Inflammatory macrophage treated with lipopolysaccharide for 4 hours (primary cell): ENCODE measurements at places on chromosomes 1 and 21.

DNA sequence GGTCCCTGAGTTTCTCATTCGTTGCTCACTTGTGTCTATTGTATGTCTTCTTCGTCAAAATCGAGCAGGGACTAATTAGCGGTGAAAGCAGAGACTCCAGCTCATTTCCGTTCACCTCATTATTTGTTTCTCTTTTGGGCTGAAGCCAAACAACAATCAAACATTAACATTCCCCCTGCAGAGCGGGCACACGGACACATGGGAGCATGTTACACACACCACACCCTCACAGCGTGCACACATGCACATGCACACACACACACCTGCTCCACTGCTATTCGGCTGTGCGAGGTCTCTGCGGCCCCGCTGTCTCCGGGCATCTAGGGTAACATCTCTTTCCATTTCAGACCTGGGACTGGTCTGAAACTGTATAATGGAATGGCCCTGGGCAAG lies 58.5 kb upstream of the LRRC8D start:
- DNase-seq: no peak

GRCh38 chr1:28796352-28797211 lies 15.4 kb upstream of the OPRD1 start:
- DNase-seq: no peak

- no peak for DNase-seq
These were observed 645 bp upstream of the TLR5 start for GRCh38 chr1:223143537-223144248.

- DNase-seq: no peak
These were observed 1145.1 kb upstream of the NCAM2 start for GRCh38 chr21:19853061-19853460.

DNA sequence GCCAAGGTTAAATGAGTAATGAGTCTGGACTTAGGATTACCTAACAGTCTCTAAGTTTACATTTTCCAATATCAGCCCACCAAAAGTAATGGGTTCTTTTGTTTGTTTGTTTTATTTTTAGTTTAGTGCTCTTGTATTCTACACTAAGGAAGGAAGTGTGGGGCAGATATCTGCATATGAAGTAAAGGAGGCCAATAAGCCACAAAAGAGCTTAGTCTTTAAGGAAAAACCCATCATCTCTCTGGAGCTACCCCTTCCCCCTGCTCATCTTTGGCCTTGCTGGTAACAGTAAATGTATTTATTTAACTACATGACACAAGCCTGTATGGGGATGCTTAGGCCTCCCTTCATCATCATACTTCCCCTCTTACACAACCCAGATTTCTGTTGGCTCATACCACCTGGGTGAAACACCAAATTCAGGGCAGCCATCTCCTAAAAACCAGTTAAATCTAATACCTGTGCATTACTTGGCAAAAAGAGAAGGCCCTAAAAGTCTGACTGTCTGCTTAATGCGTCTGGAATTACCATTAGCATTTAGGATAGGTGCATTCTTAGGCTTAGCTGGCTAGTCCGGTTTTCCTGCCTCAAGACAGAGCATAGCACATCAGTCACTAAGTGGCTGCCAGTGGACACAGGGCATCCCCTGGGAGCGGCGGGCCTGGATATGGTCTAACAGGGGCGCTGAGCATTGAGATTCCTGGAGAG lies 96.8 kb upstream of the ADGRL2 start:
- no peak for DNase-seq

DNA sequence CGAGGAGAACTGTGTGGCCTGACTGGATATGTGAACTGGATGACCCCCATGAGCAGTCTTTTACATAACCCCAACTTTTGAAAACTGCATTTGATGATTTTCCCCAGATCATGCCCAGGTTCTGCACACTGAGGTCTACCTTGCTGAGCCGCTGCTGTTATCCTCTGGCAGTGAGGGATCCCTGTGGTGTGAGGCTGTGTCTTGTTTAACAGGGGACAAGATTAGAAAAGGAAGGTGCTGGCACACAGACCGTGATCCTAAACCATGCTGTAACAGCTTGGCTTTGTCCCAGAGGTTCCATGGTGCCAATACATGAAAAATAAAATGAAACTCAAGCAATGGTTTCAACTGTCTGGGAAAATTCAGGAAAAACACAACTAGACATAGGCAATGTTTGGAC lies 134.2 kb downstream of the ZZZ3 start:
- DNase-seq: no peak

GRCh38 chr21:27306206-27306605 lies 339.3 kb upstream of the ADAMTS5 start:
- no peak for DNase-seq

DNA sequence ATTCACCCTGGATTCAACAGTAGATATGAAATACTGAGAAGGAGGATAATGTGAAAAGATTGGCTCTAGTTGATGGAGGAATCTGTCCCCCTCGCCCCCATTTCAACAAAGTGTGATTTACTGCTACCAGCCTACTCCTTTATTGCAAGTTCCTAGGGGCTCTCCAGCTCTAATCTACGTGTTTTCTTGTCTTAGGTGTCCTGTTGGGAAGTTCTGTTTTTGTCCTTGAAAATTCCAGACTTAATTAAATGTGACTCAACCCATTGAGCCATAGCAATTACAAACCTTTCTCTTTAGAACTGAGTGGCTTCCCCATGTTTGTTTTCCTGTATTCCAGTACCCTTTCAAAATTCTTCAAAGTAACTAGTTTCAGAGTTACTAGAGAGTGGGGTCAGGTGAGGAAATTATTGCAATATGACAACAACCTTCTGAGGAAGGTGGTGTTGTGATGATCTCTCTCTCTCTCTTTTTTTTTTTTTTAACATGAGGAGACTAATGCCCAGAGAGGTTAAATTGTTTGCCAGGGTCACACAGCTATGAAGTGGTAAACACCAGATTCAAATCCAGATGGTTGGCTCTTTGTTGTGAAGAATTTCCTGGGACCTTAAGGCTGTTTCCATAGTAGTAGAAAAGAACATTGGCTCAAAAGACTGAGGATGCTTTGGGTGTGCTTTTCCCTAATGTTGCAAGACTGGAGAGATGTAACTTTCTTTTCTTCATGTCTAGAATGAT lies 3.5 kb downstream of the RGL1 start:
- peak; percentile 26 for DNase-seq

- no peak for DNase-seq
These were observed 2.1 kb downstream of the CD164L2 start for GRCh38 chr1:27380766-27381733.

- no peak for DNase-seq
These were observed 47.2 kb downstream of the RIPK4 start for GRCh38 chr21:41719691-41720090.

- no peak for DNase-seq
These were observed 44.8 kb downstream of the ATP5PO start for GRCh38 chr21:33870768-33871167.

GRCh38 chr1:77975386-77975785 lies 3.5 kb downstream of the FUBP1 start:
- DNase-seq: no peak

GRCh38 chr1:92705446-92705845 lies 79.5 kb downstream of the EVI5 start:
- no peak for DNase-seq

DNA sequence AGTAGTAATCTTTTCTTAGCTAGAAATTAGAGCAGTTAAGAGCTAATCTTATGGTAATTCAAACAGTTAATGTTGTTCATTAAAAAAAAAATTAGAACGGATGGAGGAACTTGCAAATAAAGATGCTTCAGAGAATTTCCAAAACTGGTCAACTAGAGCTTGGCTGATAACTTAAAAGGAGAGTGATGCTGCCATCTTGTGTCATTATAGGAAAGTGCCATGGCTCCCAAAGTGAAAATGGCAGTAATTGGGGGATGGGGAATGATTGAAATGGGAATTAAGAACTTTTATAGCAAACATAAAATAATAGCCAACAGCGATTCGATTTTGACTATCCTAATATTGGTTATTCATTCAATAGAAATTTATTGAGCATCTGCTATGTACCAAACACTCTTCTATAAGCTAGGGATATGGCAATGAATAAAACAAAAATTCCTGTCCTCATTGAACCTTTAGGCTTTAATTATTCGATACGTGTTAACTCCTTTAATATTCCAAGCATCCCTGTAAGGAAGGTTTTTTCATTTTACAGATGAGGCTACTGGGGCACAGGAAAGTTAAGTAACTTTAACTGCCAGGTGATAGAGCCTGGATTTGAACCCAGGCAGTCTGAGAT lies 5.7 kb upstream of the PLPP3 start:
- DNase-seq: peak; percentile 59

GRCh38 chr1:236992449-236992848 lies 11.8 kb downstream of the MT1HL1 start:
- no peak for DNase-seq

- DNase-seq: no peak
These were observed 392.3 kb upstream of the CAMK1G start for GRCh38 chr1:209191262-209191634.

GRCh38 chr1:115336741-115337140 lies 1.3 kb downstream of the NGF start:
- no peak for DNase-seq

- DNase-seq: no peak
These were observed 457.2 kb upstream of the ADAMTS5 start for GRCh38 chr21:27423906-27424595.

GRCh38 chr1:208880433-208881100 lies 636.4 kb upstream of the PLXNA2 start:
- no peak for DNase-seq

GRCh38 chr1:24235921-24236788 lies 49.1 kb upstream of the IFNLR1 start:
- DNase-seq: no peak

DNA sequence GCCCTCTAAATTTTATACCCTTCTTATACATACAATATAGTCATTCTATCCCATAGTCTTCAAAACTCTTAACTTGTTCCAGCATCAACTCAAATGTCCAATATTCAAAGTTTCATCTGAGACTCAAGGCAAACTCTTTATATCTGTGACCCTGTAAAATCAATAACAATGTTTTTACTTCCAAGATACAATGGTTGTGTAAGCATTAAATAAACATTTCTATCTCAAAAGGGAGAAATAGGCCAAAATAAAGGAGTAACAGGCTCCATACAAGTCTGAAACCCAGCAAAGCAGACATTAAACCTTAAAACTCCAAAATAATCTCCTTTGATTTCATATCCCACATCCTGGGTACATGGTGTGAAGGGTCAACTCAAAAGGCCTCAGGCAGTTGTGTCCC lies 1299.1 kb downstream of the MRPL39 start:
- DNase-seq: no peak

DNA sequence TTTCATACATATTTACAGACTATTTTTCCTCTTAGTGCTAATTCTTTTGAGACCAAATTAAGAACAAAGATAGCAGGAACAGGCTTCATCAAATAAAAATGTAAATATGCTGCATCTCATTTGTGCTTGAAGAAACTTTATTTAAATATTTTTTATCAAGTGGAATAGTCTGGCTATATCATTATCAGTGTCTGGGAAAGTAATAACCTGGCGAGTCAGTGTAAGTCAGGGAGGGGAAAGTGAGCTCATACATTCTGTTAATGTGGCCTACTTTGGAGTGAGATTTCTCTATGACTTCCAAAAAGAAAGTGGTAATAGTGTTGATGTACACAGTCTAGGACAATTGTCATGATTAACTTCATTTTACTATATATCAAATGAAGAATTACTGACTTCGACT lies 1045.1 kb downstream of the ADGRL2 start:
- DNase-seq: no peak

DNA sequence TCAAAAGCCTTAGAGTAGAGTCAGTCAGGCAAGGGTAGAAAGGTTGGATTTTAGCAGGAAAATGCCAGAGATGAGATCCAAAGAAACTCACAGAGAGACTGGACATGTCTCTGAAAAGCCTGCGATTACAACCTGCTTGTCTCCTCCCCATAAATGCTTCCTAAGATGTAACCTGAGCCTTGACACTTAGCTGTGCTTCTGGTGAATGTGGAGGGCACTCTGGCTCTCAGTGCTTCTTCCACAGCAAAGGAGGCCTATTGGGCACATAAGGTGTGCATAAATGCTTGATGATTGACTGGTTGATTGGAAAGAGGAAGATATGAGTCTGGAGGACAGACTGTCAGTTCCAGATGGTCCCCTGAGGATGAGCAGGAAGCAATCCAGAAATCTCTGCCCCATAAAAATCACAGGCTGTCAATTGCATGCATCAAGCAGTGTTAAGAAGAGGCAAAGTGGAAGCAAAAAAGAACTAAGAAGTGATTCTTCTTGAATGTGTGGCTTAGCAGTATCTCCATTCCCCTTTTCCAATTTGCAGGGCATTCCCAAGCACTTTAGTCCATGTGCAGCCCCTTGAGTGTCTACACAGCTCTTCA lies 236.2 kb upstream of the RRP15 start:
- DNase-seq: no peak

DNA sequence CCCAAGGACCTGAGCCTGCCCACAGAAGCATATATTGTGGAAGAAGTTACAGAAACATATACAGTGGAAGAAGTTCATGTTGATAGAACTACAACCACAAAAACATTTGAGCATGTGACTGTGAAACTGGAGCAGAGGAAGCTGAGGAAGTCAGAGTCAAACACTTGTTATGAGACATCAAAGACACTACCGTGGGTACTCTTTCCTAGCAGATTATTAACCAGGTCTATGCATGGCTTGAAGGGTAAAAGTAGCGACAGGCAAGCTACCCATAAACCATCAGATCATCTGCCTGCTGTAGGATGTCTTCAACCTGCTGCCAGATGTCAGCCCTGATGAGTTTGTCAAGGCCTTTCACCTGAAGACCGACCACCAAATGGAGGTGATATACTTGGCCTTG lies 35.8 kb downstream of the IVNS1ABP start:
- DNase-seq: no peak

DNA sequence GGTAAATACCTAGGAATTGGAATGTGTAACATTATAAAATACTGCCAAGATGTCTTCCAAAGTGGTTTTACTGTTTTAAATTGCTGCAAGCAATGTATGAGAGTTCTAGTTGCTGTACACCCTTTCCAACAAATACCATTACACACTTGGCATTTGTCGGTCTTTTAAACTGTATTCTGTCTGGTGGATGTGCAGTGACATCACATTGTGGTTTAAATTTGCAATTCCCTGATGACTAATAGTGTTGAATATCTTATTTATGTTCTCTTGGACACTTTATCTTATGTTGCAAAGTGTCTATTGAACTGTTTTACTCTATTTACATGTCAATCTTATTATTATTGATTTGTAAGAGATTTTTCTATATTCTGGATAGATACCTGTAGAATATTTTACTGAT lies 561.2 kb upstream of the B3GALT2 start:
- no peak for DNase-seq

GRCh38 chr1:157969697-157970485 lies 23.6 kb upstream of the KIRREL1 start:
- DNase-seq: peak; percentile 22

DNA sequence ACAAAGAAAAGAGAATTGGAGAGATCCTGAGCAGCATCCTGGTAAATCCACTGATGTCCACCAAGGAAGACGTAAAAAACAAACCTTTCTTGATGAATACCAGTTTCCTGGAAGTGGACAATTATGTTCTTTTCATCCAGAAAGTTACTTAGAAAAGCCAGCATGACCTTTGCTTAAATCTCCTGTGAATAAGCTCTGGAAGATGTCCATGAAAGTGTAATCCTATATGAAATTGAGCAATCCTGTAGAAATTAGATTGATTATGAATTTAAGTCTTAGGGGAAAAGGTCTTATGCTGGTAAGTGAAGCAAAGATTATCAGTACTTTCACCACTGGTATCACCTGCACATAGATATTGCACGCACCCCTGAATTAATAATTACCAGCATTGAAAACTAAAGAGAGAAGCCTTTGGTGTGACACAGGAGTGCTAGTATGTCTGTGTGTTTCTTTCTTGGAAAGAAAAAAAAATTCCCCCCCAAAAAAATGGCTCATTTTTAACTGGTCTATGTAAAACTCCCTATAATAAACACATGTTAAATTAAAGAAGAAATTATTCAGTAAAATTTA lies 164.5 kb upstream of the LHX8 start:
- no peak for DNase-seq

- no peak for DNase-seq
These were observed 181.3 kb downstream of the KCTD3 start for GRCh38 chr1:215748431-215748830.
